ENCODE measurements at places on chromosomes 13 and 19.

GRCh38 chr19:33845498-33845897 is 48.8 kb downstream of the KCTD15 start:
- no peak for DNase-seq

DNA sequence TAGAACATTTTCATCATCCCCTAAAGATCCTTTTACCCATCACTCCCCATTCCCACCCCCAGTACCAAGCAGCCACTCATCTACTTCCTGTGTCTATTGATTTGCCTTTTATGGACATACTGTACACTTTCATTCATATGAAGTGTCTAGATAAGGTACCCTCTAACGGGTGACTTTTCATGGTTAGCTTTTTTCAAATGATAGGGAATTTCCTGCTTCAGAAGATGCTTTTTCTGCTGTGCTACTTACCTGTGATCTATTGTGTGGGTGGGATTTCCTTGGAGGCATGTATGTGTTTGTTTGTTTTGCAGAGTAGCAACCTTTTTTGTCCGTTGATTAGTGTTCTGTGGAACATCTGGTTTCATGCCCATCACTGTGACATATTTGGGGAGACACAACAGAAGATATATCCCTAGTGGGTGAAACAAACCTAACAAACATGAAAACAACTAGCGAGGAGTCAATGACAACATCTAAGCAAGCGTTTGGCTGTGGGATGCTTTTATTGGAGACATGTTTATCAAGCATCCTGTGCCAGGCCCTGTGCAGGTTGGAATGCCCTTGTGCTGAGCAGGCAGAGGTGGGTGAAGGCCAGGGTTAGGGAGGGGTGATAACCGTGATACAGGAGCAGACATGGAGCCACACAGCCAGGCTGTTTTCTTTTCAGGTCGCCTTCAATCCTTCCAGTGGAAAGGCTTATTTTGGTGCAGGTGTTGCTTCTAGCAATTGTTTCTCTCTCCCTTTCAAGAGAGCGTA is 17.6 kb downstream of the SPINT2 start:
- DNase-seq, result no peak

DNA sequence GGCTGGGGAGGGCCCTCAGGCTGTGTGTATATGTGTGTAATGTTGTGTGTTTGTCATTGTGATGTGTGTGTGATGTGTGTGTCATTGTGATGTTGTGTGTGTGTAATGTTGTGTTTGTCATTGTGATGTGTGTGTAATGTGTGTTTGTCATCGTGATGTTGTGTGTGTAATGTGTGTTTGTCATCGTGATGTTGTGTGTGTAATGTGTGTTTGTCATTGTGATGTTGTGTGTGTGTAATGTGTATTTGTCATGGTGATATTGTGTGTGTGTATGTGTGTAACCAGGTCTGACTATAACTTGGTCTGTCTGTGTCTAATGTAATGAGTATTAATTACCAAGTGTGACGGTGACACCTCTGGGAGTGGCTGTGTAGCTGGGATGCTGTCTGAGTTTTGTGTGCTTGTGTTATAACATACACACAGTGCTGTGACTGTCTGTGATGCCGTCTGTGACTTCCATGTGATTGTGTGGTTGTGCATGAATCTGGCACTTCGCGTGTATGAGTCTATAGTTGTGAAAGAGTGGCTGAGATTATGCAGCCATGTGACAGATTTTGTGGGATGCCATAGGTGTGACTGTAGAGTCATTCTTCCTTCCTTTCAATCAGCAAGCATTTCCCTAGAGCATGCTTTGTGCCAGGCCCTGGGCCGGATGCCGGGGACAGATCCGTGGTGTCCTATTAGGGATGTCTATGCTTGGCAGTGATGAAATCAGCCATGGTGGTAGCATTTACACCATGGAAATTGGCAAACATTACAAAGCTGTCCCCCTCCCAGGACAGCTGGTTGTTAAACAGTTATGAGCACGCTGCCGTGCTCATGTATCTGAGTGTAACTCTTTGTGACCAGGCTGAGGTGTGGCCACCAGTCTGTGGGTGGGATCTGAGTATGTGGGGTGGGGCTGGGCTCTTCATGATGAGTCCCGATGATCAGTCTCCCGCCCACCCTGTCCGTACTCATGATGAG is 6.4 kb downstream of the TNFSF14 start:
- no peak for DNase-seq

DNA sequence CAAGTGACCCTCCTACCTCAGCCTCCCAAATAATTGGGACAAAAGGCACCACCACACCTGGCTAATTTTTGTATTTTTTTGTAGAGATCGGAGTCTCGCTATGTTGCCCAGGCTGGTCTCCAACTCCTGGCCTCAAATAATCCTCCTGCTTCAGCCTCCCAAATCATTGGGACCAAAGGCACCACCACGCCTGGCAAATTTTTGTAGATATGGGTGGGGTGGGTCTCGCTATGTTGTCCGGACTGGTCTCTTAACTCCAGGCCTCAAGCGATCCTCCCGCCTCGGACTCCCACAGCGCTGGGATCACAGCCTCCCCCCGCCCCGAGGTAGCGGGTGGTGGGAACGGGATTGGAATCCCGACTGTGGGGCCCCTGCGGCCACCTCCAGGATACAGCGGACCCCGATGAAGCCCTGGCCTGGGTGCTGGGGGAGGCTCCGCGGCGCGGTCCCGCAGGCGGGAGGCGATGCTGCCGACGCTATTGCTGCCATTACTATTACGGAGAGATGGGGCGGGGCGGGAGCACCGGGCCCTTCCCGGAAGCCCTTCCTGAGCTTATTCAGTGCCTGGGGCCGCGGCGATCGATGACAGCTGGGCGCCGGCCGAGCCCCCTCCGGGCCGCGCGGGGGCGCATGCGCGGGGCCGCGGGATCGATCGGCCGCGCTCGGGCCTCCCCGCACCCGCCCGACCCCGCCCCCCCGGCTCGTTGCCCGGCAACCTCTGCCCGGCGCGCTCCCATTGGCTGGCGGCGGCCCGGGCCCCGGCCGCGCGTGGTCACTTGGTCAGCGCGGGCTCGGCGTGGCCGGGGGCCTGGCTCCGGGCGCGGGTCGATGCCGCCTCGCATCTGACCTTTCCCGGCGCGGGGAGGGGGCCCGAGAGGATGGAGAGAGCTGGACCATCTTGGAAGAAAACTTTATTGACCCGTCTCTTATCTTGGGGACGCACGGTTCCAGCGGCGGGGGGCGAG is 27.9 kb upstream of the ONECUT3 start:
- DNase-seq, result no peak

GRCh38 chr13:110497003-110497402 is 64.5 kb downstream of the RAB20 start:
- DNase-seq, result no peak

GRCh38 chr13:108943842-108944241 is 314.4 kb downstream of the MYO16 start:
- no peak for DNase-seq

DNA sequence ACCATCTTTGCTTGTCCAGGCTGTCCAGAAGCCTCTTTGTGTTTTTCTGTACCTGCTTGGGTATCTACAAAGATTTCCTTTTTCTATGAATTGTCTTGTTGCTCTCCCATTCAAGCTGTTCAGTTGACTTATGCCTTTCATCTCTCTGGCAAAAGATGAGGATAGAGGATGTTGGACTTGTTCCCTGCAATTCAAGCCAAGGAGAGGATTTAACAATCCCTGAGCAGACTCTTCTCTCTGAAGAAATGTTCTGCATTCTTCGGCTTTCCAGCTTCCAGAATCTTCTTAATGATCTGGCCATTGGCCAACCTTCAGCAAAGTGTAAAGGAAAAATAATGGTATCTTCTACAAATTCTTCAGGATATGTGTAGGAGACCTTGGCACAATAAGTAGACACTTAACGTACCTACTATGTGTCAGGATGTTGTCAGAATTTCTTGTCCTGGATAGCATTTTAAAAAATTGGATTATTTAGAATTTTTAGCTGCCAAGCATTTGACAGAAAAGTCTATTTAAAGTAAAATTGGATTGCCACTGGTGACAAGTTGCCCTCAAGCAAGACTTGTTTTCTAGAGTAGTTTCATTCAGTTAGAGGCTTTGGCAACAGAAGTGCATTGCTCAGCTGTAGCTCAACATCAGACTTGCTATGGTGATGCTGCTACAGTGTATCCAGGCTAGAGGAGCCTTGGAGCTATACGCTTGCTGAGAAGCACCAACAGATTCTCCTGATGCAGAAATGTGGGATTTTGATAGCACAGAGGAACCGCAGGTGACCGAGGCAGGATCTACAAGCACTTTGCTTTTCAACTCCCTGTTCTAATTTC is 455.7 kb downstream of the SUCLA2 start:
- DNase-seq, result no peak

- DNase-seq, result peak; percentile 30
Observed at GRCh38 chr13:113668491-113668971, 1.5 kb downstream of the GRK1 start.

DNA sequence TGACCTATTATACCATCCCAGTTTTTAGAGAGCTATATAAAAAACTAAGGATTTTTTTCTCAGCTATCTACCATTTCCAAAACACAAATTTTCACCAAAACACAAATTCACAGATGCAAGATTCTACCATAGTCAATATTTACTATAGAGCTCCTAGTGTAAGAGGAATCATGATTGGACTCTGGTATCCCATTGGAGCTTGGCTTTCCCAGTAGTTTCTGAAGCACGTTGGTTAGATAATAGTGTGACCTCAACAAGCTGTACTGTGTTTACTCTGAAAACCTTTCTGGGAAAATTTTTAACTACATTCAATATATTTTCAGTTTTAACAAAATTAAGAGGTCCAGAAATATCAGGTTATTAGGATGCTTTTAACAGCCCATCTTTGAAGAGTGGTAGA is 660.6 kb upstream of the SLC10A2 start:
- no peak for DNase-seq

GRCh38 chr19:45279587-45280192 is 28.6 kb downstream of the MARK4 start:
- DNase-seq, result no peak

DNA sequence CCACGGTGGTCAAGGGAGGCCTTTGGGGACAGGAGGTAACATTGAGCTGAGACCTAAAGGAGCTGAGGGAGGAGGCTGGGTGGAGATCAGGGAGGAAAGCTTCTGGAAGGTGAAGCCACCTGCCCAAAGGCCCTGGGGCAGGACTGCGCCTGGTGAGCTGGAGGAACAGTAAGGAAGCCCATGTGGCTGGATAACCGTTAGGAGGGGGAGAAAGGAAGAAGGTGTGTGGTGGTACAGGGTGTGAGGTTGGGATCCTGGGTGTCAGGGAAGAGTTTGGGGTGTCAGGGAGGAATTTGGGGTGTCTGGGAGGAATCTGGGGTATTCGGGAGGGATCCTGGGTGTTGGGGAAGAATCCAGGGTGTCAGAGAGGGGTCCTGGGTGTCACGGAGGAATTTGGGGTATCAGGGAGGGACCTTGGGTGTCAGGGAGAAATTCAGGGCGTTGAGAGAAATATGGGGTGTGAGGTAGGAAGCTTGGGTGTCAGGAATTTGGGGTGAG is 695 bp downstream of the TICAM1 start:
- no peak for DNase-seq

All from DND-41 (cell line).